K562 (cell line): ENCODE measurements at places on chromosomes 4 and X. TPM values are rescaled to one million over a fixed set of nuclear protein-coding genes. Genes with fewer than 3 reads are reported as not detected.

Gene RBMXL3
- total RNA-seq: 0.29 and 0.31 TPM in 2 replicates

Gene LAMP2
- total RNA-seq: 41.8 and 43.3 TPM in 2 replicates

Gene GNPDA2
- total RNA-seq: 11.1 and 12.0 TPM in 2 replicates

Gene CHRNA9
- not detected in 2 replicates for total RNA-seq

Gene NPY2R
- not detected in 2 replicates for total RNA-seq

Gene DMRTC1B
- total RNA-seq: not detected in 2 replicates

Gene TREX2
- 0.51 and 0.82 TPM in 2 replicates for total RNA-seq

Gene MAGEA9B
- 12.8 and 14.9 TPM in 2 replicates for total RNA-seq

Gene TRO
- total RNA-seq: 0.74 and 1.7 TPM in 2 replicates

Gene SLC9B1
- 0.42 and 0.78 TPM in 2 replicates for total RNA-seq

Gene ACE2
- not detected in 2 replicates for total RNA-seq

Gene GPR143
- not detected in 2 replicates for total RNA-seq

Gene ADAMTS3
- 15.8 and 18.0 TPM in 2 replicates for total RNA-seq

Gene LDB2
- total RNA-seq: 0.20 and 0.36 TPM in 2 replicates

Gene UBE2D3
- 276 and 281 TPM in 2 replicates for total RNA-seq

Gene PNMA6F
- total RNA-seq: not detected in 2 replicates

Gene DGKK
- not detected in 2 replicates for total RNA-seq

Gene PRKG2
- 0.16 and 0.27 TPM in 2 replicates for total RNA-seq

Gene PHKA2
- total RNA-seq: 24.7 and 27.9 TPM in 2 replicates

Gene ASB11
- total RNA-seq: not detected in 2 replicates

Gene IL2RG
- 18.0 and 19.7 TPM in 2 replicates for total RNA-seq

Gene MAGEA8
- total RNA-seq: 2.2 and 2.9 TPM in 2 replicates

Gene LAGE3
- total RNA-seq: 116 and 120 TPM in 2 replicates

Gene AFAP1
- 0.42 and 0.49 TPM in 2 replicates for total RNA-seq

Gene SRPK3
- total RNA-seq: 0.04 TPM in 1 of 2 replicates, not detected in the other

Gene CT45A10
- 107 and 108 TPM in 2 replicates for total RNA-seq

Gene FAM184B
- total RNA-seq: not detected in 2 replicates

Gene GRPEL1
- 59.7 and 63.7 TPM in 2 replicates for total RNA-seq

Gene TCEAL6
- total RNA-seq: not detected in 2 replicates

Gene GPR50
- total RNA-seq: 0.11 TPM in 1 of 2 replicates, not detected in the other

Gene PFKFB1
- total RNA-seq: 0.24 TPM in 1 of 2 replicates, not detected in the other

Gene PRAF2
- total RNA-seq: 2.8 and 3.8 TPM in 2 replicates

Gene HAND2
- 6.0 and 6.6 TPM in 2 replicates for total RNA-seq

Gene GRID2
- not detected in 2 replicates for total RNA-seq

Gene RELL1
- total RNA-seq: 2.0 and 2.3 TPM in 2 replicates

Gene SLC6A14
- total RNA-seq: 0.04 TPM in 2 replicates

Gene NHSL2
- total RNA-seq: 0.02 and 0.04 TPM in 2 replicates

Gene CCDC120
- total RNA-seq: 3.1 and 3.6 TPM in 2 replicates

Gene CLNK
- total RNA-seq: not detected in 2 replicates

Gene MSX1
- total RNA-seq: 6.1 and 6.3 TPM in 2 replicates

Gene HPGD
- total RNA-seq: 3.3 and 3.5 TPM in 2 replicates

Gene CSAG3
- total RNA-seq: 12.3 and 12.7 TPM in 2 replicates

Gene RAB9B
- total RNA-seq: not detected in 2 replicates

Gene CACNA1F
- 0.04 TPM in 2 replicates for total RNA-seq

Gene EPHA5
- total RNA-seq: not detected in 2 replicates

Gene IQCM
- not detected in 2 replicates for total RNA-seq

Gene MAGEA2B
- 40.7 and 53.3 TPM in 2 replicates for total RNA-seq

Gene JCHAIN
- 0.27 and 0.33 TPM in 2 replicates for total RNA-seq

Gene SPATA18
- 0.09 TPM in 1 of 2 replicates, not detected in the other for total RNA-seq

Gene MND1
- total RNA-seq: 38.9 and 39.0 TPM in 2 replicates

Gene XAGE1A
- 58.9 and 59.0 TPM in 2 replicates for total RNA-seq

Gene TIGD4
- 0.11 and 0.25 TPM in 2 replicates for total RNA-seq

Gene PDK3
- 1.0 TPM in 2 replicates for total RNA-seq

Gene PDE6B
- total RNA-seq: not detected in 2 replicates

Gene SUPT20HL1
- total RNA-seq: not detected in 2 replicates
